Suppressor macrophage treated with lipopolysaccharide for 1 hour (primary cell): ENCODE measurements at places on chromosomes 1 and 21.

DNA sequence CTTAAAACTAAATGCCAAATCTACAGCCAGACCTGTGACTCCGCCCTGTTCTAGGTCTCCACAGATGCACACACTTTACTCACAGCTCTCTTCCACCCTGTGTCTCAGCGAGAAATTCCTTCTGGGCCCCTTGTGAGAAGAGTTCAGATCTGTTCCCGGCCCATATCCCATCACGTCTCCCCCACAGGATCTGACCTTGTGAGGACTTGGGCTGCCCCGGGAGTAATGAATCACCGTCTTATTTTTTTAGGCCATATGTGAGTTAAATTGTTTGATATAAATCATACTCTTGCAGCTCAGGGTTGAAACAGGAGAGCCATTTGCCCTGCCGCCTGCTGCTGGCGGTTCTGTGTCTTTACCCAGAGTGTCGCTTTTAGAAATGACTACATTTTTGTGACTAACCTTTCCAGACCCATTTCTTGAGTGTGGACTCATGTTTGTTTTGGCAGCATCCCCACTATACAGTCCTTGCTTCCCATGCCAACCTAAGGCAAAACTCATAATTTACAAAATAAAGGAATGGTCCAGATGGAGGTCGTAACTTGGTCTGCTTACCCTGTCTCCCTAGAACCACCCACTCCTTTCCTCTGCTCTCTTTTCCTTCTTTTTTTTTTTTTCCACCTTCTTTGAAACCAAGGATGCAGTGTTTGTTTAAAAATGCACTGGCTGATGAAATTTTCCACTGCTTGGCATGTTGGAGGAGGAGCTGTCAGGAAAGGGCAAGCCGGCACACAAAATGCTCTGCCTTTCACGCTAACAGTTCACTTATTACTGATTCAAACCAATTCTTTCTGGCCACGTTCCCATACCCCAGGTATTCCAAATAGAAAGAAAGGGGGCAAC is 98.0 kb upstream of the C1orf105 start:
- DNase-seq = no peak

- DNase-seq = no peak
These were observed 56.3 kb downstream of the POU2F1 start for GRCh38 chr1:167276969-167277368.

- peak; percentile 44 for DNase-seq
These were observed 13.8 kb downstream of the PSEN2 start for GRCh38 chr1:226884116-226884625.

DNA sequence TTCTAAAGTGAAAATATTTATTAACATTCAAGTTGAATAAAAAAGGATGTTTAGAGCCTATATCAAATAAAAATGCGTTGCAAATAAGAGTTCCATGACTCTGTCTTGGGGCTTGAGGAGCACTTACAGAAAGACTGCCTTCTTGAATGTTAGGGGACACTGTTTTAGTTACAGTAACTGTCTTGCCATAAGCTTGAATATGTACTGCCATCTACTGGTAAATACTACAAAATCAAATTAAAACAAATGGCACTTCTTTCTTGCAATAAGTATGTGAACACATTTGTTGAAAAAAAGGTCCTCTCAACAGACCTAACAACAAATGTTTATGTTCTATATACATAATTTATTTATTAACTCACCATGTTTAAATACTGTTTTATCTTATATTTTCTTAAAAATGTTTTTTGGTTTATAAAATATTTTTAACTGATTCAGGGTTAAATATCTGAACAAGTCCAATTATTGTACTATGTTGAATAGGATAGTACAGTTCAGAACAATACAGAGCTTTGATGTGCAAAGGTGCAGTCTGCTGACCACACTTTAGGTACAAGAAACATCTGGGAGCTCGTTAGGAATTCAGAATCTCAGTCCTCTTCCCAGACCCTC is 199.5 kb downstream of the LRRIQ3 start:
- peak; percentile 24 for DNase-seq

GRCh38 chr1:61839679-61840078 is 97.4 kb downstream of the PATJ start:
- peak; percentile 21 for DNase-seq

DNA sequence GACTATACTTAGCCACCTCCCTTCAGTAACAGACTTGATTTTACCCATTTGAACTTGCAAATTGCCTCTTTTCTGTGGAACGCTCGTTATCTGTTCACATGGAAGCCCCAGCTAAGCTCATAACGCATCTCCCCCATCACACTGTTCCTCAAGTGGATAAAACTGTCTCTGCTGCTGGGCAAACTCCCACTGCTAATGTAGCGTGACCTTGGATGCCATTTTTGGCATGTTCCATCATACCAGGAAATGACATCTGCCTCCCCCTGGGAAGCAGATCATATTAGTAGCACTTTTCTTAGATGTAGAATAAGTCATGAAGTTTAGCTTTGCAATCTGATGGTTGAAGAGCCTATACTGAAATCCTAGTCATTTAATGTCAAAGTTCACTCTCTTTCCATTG is 528.7 kb upstream of the PLXNA2 start:
- no peak for DNase-seq

DNA sequence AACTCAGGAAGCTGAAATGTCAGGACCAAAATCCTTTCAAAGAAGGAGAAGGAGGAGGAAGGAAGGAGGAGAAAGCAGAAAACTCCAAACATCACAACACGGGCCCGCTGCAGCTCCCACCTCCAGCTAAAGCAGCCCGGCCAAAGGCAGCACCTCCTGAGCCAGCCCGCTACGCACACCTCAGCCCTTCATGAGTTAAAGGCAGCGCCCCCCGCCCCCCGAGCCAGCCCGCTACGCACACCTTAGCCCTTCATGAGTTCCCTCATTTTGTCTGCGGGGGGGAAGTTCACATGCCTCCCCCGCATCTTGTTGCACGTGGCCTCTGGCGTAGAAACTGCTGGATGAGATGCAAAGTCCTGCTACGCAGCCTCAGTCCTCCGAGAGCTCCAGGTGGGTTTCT is 90.7 kb upstream of the ARHGEF16 start:
- DNase-seq = no peak

- DNase-seq = peak; percentile 59
These were observed 722 bp downstream of the LZIC start for GRCh38 chr1:9942399-9942938.

GRCh38 chr1:57132993-57133622 is 167.3 kb upstream of the C8B start:
- DNase-seq = no peak

- no peak for DNase-seq
These were observed 94.4 kb upstream of the COL6A1 start for GRCh38 chr21:45887120-45887611.
